ENCODE measurements at places on chromosomes 2 and 18.

DNA sequence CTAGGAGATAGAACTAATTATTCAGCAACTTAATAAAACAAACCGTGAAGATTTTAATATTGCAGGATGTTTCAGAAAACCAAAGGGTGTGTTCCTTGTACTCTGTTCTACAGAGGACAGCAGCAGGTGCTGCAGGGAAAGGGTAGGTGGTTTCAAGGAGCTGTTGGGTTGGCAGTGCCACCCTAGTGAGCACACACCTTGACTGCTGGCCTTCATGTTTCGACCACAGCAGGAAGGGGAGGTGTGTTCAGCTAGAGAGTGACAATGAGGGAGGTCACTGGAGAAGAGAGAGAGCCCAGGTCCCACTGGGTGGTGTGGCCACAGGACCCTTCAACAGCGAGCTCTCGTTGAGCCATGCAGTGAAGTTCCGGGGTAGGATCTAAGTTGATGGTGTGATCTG lies 98.6 kb downstream of the ZNF236 start:
- no peak for DNase-seq

GRCh38 chr2:19580264-19580663 lies 221.8 kb upstream of the OSR1 start:
- DNase-seq, result no peak

DNA sequence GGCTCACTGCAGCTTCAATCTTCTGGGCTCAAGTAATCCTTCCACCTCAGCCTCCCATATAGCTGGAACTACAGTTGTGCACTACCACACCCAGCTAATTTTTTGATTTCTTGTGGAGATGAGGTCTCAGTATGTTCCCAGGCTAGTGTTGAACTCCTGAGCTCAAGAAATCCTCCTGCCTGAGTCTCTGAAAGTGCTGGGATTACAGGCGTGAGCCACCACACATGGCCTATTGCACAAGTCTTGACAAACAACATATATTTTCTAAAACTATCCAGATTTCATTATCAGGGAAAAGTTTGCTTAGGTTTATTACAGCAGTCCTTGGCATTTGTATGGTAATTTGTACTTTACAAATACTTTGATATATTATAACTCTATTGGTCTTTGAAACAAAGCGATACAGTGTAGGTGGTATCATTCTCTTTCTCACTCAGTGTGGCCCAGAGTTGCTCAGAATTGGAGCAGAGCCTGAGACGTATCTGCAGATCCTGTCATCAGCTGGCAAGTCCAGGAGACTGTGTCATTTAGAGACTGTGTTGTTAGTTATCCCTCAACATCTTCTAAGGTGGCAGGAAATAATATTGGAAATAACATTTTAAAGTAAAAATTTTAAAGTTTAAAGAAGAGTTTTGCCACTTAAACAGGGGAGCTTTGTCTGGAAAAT lies 41.4 kb downstream of the PDK1 start:
- DNase-seq, result no peak

GRCh38 chr2:205609113-205609512 lies 73.2 kb upstream of the NRP2 start:
- DNase-seq, result no peak

DNA sequence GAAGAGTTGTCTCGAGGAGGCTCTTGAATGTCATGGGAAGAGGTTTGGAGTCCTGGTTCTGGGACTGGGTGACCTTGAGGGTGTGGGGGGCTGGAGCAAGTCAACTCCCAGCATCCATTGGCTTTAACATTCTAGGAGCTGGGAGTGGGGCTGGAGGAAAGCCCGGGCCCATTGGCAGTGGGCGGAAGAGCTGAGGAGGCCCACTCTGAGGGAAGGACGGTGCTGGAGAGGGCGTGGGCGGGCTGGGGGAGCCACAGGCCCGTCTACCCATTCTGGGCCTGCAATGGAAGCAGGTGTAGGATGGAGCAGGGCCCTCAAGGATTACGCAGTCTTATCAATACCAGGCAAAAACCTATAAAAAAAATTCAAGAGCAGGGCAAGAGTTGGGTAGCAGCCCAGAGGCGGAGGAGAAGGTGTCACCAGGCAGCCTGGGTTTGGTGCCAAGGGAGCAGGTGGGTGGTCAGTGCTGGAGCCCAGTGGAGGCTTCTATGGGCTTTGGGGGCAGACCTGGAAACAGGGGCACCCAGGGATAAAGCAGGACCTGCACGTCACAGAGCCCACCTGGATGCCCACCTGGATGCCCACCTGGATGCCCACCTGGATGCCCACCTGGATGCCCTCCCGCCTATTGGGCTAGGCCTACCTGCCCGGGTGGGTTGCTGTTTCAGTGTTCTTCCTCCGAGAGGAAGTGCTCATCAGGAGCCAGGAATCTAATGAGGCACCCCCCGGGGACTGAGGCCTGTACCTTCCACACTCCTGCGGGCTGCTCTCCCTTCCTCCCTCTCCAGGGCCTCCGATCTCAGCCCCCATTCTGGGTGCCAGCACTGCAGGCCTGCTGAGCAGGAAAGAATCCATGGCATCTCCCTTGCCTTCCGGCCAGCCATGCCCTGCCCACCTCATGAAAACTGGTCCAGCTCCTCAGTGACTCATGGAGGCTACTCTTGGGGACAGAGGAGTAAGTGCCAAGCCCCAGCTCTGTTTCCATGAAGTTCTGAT lies 71.3 kb downstream of the CTIF start:
- no peak for DNase-seq

DNA sequence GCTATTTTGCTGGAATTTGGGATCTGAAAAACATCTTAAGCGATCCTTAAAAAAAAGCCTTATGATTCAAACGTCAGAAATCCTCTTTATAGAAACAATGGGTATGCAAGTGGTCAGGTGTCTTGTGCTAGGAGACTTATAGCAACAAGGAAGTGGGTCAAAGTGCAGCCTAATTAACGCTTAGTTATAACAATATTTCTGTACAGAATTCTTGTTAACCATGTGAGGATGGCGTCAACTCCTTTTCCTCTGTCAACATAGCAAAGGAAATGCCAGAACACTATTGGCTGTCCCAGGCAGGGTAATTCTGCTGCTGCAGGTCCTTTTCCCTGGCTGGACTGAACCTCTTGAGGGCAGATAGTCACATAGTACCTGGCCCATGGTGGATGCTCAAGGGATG lies 189.4 kb downstream of the MSH2 start:
- no peak for DNase-seq

GRCh38 chr18:75304678-75305557 lies 94.3 kb downstream of the TSHZ1 start:
- no peak for DNase-seq

DNA sequence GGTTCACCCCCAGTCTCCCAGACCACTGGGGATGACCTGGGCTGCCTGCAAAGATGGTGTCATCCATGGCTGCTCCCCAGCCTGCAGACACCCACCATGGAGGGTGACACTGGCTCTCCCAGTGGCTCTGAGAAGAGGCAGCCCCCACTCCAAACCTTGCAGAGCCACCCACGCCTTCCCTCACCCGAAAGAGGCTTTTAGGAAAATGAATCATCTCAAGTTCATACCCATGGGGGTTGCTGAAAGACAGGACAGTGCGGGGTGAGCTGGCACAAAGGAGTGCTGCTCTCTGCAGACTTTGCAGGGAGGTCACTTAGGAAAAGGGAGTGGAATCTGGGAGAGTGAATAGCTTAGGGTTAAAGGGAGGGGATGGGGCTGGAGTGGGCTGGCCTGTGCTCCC lies 36.4 kb downstream of the MPHOSPH10 start:
- no peak for DNase-seq

DNA sequence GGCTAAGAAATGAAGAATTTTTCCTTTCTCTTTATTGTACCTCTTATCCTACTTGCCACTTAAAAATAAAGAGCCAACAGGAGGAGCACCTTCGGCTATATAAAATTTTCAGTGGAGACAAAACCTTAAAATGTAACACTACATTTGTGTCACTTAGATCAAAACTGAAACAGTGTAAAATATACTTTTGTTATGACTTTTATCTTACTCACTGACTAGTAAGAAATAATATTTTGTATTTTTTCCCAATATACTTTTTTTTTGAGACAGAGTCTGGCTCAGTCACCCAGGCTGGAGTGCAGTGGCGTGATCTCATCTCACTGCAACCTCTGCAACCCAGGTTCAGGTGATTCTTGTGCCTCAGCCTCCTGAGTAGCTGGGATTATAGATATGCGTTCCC lies 28.3 kb downstream of the KCNJ13 start:
- DNase-seq, result no peak

DNA sequence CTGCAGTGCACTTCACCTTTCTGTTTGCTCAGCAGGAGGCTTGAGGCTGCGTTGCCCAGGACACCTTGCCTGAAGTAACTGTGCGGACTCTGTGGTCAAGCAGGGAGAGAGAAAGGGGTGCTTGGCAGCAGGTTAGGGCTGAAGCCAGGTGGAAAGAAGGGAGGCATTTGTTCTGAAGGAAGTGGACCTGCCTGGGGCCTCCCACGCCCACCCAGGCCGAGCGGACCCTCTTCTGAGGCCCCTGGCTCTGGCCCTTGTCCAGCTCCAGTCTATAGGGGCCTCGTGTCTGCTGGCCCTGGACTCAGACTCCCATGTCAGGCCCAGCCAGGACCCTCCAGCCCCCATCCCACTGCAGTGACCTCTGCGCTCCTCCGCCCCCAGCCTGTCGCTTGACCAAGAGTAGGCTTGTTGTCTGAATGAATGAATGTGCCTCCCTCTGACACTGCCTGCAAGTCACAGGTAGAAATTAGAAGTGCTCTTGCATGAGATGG lies 2.5 kb downstream of the SNED1 start:
- DNase-seq, result no peak

DNA sequence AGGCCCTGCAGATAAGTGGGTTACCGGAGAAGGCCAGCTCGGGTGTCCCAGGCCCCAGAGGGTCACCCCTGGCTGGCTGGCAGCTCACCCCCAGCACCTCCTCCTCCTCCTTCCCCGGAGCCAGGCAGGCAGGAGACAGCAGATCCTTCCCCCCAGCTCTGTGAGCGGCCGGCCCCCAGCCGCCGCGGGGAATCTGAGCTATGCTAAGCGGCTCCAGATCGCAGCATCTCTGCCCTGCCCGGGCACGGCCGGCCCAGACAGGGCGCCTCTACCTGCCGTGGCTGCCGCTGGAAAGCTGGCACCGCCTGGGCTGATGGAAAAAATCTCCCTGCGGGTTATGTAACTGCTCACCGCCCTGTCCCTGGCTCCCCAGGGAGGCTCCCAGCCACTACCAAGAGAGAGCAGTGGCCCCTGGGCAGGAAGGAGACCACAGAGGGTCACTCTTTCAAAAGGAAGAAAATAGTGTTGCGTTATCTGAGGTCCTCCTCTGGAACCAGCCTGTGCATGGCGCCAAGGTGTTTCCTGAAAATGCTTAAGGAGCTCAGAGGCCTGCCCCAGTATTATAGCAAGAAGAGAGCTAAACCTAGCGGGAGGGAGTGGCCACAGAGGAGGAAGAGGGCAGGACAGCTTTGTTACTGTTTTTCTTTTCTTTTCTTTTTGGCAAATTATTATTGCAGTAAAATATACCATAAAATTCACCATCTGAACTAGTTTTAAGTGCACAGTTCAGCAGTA lies 179.0 kb downstream of the SMAD7 start:
- DNase-seq, result peak; percentile 20

GRCh38 chr18:46324087-46324955 lies 220.1 kb downstream of the HAUS1 start:
- DNase-seq, result peak; percentile 44

- DNase-seq, result no peak
Measured at GRCh38 chr2:23286758-23287704, 97.9 kb upstream of the KLHL29 start.

GRCh38 chr2:214104219-214104618 lies 306.6 kb upstream of the VWC2L start:
- no peak for DNase-seq

DNA sequence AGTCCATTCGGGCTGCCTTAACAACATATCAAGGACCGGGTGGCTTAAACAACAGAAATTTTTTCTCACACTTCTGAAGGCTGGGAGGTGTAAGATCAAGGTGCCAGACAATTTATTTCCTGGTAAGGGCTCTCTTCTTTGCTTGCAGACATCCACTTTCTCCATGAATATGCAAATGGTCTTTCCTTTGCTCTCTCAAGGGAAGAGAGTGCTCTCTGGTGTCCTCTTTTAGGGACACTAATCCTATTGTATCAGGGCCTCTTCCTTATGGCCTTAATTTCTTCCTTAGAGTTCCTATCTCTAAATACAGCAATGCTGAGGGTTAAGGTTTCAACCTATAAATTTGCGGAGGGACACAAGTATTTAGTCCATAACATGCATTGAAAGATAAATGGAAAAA lies 770.8 kb downstream of the DSC3 start:
- DNase-seq, result no peak

GRCh38 chr2:195037045-195037444 lies 620.0 kb upstream of the SLC39A10 start:
- DNase-seq, result no peak

DNA sequence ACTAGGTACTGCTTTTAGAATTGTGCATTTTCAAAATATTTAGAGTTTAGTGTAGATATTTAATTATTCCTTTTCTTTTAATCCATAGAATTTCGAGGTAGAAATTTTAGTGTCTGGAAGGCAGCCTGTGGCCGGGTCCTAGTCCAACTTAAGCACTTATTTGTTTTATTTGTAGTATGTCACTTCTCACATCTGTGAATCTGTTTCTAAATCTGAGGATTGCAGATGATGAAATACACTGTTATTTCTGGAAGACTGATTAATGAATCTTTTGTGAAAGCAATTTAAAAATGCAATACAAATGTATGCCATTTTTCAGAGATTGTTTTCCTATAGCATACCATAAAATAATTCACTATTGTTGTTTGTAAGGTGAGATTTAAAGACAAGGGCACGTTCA lies 483.9 kb upstream of the TRIB2 start:
- DNase-seq, result no peak

DNA sequence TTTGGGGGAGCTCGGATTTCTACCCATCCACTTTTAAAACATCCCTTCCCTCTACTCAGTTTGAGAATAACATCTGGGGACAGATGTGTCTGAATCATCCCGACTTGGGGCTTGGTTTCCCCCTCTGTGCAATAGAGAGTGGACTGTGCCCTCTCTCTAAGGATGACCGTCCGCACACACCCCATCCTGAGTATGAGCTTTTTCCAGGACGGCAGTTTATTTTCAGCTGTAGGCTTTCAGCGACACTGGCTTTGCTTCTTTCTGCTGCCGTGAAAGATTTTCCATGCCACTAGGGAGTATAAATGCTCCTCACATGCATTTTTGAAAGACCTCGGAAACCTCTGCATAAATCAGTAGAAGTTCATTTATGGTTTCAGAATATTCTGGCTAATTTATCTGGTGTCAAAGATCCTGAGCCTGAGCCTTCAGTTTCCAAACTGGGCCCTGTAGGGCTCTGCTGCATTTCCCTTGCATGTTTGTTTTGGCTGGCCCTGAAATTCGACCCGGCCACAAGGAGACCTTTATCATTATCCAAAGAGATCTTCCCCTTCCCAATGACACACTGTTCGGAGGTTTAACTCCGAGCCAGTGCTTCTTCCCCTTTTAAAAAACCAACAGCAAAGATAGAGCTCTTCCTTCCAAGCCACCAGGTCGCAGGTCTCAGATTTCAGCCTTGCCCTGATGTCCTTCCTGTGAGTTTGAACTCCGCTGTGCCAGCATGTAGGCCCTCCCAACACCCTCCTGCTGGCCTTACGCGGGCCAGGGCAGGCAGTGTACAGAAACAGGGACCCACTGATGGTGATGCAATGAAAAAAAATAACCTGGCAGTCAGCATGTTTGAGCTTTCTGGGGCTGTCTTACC lies 53.3 kb downstream of the FECH start:
- peak; percentile 3 for DNase-seq

All from NCI-H2171 treated with DMSO at 0.1 percent for 48 hours (cell line).